ENCODE measurements at places on chromosomes 11 and 22.

- DNase-seq, result no peak
These were observed 109.3 kb upstream of the SNX19 start for GRCh38 chr11:131025421-131026125.

DNA sequence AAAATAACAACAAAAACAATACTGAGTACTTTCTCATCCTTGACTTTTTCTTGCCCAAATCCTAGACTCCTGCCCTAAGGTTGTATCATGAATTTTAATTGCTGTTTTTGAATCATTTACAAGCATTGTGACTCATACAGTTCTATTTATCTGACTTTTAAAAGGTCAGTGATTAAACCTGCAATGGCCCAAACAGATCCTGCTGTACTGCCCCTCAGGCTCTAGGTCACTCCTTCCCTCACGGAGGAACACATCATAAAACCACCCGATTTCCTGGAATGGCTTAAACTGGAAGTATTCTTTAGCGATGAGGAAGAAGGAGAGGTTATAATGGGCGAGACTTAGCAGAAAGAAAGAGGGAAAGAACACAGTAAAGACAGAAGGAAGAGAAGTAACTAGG lies 12.3 kb downstream of the ARFGAP3 start:
- DNase-seq, result no peak

DNA sequence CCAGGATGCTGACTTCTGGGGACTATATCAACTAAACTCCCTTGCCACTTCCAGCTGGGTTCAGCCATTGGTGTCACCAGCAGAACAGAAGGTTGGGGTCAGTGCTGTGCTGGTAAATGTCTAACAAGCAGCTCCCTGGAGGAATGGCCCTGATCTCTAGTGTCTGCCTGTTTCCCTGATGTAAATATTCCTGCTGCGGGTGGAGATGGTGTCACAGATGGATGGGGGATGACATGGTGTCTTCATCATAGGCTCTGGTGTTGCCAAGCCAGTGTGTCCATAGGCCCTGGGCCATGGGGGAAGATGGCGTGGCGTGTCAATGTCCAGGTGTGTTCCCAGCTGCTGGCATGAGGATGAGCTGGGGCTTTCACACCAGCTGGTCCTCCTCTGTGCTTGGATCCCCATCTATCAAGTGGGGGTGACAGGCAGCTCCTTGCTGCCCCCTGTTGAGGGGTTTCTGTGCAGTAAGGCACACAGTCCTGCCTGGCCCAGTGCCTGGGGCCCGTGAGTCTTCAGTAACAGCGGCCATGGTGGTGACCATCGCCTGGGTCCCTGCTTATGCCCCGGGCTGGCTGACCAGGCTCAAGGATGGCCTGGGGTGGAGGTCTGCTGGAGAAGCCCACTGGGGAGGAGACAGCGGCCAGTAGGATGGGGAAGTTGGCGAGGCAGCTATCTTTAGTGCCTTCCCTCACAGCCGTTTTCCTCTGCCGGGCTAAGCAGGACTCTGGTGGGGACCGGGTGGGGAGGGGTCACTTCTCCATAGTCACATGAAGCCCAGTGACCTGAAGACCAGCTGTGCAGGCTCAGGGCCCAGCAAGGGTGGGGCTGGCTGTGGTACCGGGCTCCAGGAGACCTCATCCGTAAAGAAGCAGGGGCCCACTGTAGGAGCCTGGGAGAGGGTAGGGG lies 12.7 kb downstream of the RPL3 start:
- no peak for DNase-seq

GRCh38 chr11:128689948-128690664 lies 3.8 kb upstream of the FLI1 start:
- no peak for DNase-seq

GRCh38 chr11:68418648-68419047 lies 41.9 kb upstream of the PPP6R3 start:
- DNase-seq, result no peak

DNA sequence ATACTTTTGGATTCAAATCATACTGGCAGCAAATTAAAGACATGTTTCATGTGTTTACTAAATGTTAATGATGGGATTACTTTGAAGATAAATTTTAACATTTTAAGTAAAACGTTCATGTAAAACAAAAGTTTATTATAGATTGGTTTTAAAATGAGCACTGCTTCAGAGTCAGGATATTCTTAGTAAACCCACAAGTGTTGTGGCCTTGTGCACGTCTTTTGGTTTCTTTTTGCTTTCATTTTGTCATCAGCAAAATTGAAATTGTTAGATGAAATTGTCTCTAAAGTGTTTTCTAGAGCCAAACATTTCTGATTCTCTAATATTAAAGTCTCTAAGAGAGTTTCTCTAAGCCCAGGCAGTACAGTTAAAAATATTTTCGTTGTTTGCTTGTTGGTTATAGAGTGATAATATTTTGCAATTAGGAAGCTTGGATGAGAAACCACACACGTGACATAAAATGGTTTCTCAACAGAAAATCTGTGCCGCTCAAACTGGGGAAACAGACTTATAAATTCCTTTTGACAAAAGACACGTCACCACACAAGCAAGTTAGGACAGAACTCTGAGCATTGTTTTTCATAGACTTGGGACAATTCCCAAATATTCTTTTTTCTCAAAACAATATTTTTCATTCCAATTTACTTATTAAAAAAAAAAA lies 164.4 kb downstream of the TEAD1 start:
- DNase-seq, result no peak

GRCh38 chr11:121476379-121477032 lies 23.7 kb upstream of the SORL1-AS1 start:
- DNase-seq, result no peak

DNA sequence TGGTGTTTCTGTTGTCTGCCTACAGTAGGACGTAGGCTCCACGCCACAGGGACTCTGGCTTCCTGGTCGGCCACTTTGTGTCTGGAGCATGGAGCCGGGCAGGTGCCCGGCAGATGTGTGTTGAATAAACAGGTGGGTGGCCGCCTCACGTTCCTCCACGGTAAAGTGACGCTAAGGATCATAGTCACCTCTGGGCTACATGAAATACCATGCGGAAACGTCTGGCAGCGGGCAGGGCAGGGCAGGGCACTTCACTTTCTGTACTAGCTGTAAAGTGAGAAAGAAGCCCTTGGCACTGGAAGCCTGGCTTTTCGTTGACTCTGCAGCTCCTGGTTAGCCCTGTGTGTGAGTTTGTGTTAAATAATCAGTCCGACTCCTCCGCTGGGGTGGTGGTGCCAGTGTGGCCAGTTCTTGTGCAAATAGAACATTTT lies 52.4 kb downstream of the MCM5 start:
- no peak for DNase-seq

DNA sequence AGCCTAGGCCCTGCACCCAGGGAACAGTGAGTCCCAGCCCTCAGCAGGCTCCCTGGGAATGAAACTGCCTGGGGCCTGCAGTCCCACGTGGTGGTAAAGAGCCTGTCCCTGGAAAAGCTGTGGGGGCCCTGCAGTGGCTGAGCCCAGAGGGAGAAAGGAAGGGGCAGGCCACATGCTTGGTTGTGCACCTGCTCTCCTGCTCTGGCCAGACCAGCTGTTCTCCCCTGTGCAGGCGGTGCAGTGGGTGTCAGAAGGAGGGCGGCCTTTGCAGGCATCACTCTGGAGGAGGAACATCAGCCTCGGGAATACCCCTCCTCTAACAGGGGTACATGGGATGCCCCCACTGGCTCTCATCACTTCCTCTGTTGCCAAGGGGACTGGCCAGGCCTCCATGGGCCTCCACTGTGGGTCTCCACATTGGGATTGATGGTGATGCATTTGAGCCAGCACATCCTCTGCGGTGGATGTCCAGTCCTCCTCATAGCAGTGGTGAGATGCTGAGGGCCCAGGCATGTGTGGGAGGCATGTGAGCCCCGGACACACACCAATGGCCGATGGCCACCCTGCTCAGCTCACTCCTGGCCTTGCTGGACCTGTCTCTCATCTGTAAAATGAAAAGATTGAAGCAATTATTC lies 690.4 kb downstream of the BRD1 start:
- DNase-seq, result no peak

- DNase-seq, result peak; percentile 74
These were observed 23.3 kb upstream of the SERPIND1 start for GRCh38 chr22:20750461-20751184.

- DNase-seq, result no peak
These were observed 1055.3 kb downstream of the BRD1 start for GRCh38 chr22:48772286-48772907.

GRCh38 chr22:42560381-42560780 lies 6.6 kb downstream of the SERHL2 start:
- DNase-seq, result no peak
